Tongue (tissue), 3 donors: ENCODE measurements at places on chromosomes 13 and 19.

DNA sequence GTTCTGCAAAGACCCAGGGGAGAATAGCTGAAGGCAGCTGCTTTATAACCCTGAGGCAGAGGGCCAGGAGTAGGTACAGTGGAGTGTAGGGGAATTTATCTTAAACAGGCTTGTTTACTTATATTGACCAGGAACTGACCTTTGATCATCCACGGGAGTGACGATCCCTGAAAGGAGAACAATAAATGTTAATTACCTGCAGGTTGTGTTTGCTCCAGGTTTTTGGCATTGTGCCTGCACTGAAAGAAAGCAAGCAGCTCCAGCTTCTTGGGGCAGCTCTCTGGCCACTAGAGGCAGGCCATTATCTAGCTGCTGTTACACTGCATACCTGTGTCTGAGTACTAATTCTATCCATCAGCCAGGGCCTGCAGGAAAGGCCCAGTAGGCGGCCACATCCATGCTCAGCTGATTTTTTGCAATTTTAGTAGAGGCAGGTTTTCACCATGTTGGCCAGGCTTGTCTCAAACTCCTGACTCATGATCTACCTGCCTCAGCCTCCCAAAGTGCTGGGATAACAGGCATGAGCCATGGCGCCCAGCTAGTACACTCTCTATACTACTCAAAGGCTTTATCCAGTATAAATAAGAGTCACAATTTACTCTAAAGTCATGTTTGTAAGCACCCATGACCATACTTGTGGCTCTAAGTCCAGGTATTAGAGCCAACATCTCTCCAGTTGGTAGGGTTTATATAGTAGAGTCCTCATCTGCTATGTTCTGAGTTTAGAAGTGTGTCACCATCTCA is 8.5 kb upstream of the ZNF91 start:
- no peak for DNase-seq

DNA sequence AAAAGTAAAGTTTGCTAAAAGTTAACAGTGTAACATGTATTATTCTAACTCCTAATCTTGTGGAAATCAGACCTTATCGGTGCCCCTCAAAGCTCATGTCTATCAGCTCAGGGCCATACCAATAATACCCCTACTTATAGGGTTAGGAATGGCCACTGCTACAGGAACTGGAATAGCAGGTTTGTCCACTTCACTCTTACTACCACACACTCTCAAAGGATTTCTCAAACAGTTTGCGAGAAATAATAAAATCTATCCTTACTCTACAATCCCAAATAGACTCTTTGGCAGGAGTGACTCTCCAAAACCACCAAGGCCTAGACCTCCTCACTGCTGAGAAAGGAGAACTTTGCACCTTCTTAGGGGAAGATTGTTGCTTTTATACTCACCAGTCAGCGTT is 1677.7 kb downstream of the OLFM4 start:
- DNase-seq = no peak

GRCh38 chr13:99379856-99380801 is 72.9 kb upstream of the GPR183 start:
- no peak for DNase-seq

DNA sequence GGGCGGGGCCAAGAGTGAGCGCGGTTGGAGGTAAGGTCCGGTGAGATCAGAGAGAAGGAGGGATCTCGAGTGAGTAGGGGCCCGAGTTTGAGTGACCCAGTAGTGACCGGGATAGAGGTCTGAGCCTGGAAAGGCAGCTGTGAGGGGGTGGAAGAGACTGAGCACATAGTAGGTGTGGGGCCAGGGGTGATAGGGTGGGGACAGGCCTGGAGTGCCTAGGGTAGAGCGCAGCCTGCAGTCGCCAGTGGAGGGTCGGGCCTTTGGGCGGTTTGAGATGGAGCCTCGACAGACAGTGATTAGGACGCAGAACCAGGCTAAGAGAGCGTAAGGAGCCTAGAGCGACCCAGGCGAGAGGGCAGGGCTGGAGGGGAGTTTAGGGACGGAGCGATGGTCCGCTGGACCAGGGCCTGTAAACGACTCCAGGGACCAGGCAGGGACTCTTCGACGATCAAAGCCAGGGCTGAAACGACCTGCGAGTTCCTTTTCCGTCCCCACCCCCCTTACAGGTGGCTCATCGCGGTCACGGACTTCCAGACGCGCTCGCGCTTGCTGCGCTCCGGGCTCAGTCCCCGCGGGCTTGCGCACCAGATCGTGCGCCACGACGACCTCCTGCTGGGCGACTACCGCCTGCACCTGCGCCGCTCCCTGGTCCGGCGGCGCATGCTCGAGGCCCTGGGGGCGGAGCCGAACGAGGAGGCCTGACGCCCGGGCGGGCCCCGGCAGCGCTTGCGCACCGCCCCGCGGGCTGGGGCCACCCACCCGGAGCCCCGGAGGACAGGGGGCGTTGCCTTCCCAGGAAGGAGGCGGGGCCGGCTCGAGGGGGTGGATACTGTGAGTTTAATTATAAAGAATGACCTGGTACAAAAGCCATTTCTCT is 9.4 kb downstream of the C19orf81 start:
- DNase-seq = peak; percentile 80

GRCh38 chr13:110676595-110677587 is 29.0 kb downstream of the CARS2 start:
- DNase-seq = no peak

- DNase-seq = no peak
These were observed 5.3 kb downstream of the VWA8 start for GRCh38 chr13:41955605-41956004.

GRCh38 chr19:18070181-18070580 is 16.6 kb downstream of the IL12RB1 start:
- no peak for DNase-seq

DNA sequence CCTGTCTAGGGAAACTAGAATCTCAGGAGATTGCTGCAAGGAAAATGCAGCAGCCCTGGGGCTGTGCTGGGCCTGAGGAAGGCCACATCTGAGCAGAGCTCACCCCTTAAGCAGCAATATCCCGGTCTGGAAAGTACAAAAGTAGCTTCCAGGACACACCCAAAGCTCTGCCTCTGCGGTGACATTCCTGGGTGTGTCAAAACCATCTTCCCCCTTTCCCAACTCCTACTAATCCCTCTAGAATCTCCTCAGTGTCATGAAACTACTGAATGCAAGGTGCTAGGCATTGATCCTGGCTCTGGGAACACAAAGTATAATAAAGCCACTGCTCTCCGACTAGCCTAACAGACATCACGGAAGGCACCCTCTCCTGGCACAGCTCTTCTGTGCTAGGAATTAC is 5.0 kb downstream of the PBX4 start:
- no peak for DNase-seq

DNA sequence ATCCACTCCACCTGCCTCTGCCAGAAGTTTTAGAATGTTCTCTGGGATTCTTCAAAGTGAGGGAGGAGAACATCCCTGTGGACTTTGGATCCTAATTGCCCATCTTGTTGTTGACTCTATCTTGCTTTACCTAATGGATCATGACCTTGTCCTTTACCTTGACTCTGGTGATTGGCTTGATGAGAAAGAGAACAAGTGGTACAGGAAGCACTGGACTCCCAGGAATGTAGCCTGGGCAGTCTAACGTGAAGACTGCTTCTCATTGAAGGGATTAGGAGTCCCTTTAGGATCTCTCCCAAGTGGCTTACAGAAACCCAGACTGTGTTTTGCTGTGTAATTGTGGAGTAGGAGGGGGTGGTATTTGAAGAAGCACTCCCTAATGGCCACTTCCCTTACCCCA is 63.9 kb downstream of the SLC10A2 start:
- no peak for DNase-seq

- no peak for DNase-seq
These were observed 7.8 kb downstream of the GAS6 start for GRCh38 chr13:113855931-113856715.

DNA sequence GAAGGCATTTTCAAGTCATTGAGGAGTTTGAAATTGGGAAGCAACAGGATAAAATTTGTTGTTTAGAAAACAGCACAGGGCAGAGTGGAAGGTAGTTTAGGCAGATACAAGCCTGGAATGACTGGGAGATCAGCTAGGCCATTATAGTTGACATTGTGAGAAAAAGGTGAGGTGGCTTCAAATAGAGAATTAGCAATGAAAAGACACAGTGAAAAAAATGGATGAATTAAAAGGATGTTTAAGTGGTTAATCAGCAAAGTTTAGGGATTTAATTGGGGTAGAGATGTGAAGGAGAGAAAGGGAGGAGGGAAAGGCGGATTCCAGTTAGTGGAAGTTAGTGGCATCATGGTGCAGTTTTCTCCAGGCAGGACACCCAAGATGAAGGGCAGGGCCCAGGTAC is 570.5 kb upstream of the GPC6 start:
- no peak for DNase-seq

DNA sequence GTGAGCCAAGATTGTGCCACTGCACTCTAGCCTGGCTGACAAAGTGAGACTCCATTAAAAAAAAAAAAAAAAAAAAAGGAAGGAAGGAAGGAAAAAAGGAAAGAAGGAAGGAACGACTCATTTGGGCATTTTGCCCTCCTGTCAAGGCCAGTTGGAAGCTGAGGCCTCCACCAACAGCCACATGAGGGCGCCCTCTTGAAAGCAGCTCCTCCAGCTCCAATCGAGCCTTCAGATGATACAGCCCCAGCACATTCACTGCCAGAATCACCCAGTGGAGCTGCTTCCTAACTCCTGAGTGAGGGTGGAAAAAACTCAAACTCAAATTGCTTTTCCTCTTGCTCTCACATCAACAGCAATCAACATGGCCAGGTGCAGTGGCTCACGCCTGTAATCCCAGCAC is 40.9 kb downstream of the GNG7 start:
- no peak for DNase-seq

- DNase-seq = peak; percentile 23
These were observed 1.4 kb upstream of the PRKD2 start for GRCh38 chr19:46718157-46718933.

DNA sequence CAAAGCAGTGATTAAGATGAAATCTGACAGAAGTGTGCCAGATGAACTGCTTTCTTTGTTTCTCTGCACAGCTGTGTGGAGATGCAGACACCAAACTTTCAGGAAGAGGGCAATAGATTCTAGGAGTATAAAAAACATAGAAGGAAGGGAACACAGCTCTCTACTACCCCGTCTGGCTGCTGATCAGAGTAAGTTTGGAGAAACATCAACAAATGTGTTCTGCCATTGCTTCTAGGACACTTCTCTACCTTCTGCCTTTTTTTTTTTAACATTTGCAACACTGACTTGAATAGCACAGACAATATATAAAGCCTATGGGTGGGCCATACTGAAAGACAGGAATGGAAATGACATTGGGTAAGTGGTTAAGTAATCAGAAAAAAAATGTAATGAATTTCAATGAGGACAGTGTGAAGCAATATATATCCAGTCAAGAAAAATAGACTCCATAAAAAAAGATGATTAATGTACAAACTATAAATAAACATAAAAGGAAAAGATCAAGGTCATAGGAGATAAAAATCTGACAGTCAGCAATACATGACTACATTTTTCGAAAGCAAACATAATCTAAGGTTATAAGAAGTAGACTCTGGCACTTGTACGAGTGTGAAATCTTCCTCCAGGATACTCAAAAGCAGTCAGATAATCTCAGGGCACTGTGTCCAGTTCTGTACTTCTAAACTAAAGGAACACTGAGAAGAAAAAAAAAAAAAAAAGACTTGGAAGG is 21.4 kb downstream of the NUFIP1 start:
- DNase-seq = peak; percentile 22

DNA sequence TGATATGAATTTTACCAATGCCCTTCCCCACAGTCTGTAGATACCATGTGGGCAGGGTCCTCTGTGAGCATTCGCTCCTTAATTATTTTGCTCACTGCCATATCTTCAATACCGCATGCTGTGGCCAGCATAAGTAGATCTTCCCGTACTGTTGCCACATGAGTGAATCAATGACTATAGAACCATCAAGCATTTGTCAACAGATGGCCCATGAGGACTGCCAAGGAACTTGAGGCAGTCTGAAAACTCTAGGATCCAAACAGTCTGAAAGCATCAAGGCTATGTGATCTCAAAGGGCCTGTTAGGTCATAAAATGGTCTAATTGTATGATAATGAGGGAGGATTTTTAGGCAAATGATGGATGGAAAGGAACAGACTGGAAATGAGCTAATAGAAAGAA is 27.4 kb upstream of the GPR12 start:
- no peak for DNase-seq
